ENCODE measurements at places on chromosomes 1 and 21. TPM values are rescaled to one million over a fixed set of nuclear protein-coding genes. Genes with fewer than 3 reads are reported as not detected.

GRCh38 chr1:201016211-201016651 lies 7.3 kb downstream of the KIF21B start:
- peak; percentile 92 for DNase-seq

DNA sequence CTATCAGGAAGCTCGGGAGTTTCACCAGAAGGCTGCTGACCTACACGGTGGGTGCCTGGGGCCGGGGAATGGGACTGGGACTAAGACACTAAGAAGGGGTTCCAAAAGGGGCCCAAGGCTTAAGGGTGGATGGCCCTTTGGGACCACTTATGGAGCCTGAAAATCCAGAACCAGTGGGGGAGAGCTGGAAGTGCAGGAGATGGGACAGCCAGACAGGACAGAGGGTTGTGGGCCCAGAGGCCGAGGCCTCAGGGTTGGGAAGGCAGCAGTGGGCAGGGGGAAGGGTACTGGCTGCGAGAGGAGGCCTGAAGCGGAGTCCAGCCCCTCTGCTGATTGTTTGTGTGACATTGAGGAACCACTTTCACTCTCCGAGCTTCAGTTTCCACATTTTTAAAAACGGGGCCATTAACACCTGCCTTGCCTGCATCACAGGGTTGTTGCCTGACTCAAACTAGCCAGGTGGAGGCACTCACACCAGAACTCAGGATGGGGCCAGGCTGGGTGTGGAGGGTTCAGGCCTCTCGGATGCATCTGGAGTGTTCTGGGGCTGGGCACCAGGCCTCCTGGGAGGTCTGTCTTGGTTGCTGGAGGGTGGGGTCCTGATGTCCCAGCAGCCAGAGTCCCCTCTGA lies 3.0 kb downstream of the TTC24 start:
- no peak for DNase-seq

DNA sequence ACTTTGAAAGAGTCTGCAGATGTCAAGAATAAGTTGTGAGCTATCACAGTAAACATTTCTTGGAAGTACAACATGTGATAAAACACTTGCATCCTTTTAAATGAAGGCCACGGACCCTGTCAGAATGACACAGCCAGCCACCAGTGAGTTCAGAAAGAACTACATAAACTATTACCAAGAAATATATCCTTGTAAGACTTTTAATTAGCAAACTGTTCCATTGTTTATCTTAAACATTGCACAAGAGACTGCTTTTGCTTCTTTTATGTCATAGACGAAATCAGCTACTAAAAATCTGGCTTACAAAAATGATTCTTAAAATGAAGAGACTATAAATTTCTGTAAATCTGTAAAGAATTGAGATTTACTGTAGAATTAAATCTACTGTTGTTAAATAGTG lies 17.9 kb downstream of the LRRC7 start:
- DNase-seq, result no peak

DNA sequence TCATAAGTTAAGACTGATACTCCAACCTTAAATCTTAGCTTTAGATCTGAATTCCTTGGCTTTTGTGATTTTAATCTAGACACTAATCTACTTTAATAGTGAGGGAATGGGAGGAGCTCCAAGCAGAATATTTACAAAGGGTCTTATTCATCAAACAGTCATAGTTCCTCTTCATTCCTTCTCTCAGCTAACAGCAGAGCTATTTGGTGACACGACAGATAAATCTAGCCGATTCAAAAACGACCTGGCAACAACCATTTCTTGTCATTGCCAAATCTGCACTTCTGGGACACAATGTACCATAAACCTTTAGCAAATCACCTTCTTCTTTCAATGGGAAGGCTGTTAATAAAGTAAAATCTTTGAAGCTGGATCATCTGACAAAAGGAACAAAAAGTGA lies 52.8 kb upstream of the FOXD3 start:
- DNase-seq, result no peak

- peak; percentile 39 for DNase-seq
Measured at GRCh38 chr1:95368178-95368577, 134.2 kb downstream of the RWDD3 start.

DNA sequence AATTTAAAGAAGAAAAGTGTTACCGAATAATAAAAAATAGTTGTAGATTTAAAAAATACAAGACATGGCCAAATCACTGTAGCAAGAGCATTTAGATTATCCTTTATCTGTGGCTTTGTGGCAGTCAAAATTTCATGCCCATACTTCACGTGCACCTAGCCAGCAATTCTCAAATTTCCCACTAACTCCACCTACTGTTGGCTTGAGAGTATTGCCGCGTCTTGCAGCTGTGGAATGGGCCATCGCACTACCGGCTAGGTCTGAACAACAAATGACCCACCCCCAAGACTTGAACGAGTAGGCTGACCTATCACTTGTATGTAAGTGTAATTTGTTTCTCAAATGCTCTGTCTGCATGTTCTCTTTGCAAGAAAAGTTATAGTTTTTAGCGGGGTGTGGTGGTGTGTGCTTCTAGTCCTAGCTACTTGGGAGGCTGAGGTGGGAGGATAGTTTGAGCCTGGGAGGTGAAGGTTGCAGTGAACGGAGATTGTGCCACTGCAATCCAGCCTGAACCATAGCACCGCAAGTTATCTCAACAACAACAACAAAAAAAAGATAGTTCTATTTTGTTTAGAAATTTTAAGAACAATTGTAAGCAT lies 4.1 kb downstream of the KRTAP13-4 start:
- DNase-seq, result peak; percentile 30

- DNase-seq, result peak; percentile 42
Measured at GRCh38 chr1:37474697-37475379, 458 bp downstream of the ZC3H12A start.

DNA sequence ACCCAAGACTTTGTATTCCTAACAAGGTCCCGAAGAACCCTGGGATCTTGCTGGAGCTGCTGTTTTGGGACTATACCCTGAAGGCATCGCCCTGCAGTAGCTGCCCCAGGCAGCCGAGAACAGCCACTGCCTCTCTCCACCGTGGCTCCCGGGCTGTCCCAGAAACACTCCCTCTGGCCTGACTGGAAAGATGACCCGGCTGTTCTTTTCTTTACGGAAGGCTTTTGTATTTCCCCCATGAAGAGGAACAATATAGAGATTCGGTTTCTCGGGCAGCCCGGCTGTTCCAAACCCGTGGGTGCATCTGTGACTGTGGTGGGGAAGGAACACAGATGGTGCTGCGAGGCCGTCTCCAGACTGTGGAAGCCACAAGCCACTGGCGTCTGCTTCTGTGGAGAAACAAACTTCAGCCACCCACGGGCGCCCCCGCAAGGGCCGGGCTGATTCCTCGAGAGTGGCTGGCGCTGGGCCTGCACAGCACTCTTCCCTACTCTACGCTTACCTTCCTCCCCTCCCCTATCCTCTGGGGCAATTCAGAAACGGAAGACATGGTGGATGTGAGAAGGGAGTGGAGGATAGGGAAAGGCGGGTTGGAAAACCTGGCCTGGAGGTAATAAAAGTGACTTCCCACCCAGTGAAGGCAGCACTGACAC lies 33.7 kb upstream of the VASH2 start:
- peak; percentile 63 for DNase-seq

GRCh38 chr1:46487818-46488218 lies 1.8 kb upstream of the DMBX1 start:
- no peak for DNase-seq

GRCh38 chr1:183188240-183188639 lies 2.2 kb downstream of the LAMC2 start:
- no peak for DNase-seq

- no peak for DNase-seq
Measured at GRCh38 chr1:204709960-204710912, 24.7 kb upstream of the LRRN2 start.

DNA sequence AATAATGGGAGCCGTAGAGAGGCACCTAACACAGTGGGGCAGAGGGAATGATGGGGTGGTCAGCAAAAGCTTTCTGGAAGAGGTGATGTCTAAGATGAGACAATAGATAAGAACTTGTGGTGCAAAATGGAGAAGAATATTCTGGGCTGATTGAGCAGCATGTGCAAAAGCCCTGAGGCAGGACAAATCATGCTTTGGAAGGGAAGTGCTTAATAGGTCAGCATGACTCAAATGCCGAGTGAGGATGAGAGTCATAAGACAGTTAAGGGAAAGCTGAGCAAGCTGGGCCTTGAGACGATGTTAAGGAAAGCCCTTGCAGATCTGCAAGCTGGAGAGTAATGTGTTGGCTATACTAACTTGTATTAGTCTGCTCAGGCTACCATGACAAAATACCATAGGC lies 37.3 kb upstream of the ASB17 start:
- no peak for DNase-seq

- no peak for DNase-seq
Measured at GRCh38 chr21:46069166-46069565, 28.7 kb upstream of the COL6A2 start.

- DNase-seq, result peak; percentile 53
Measured at GRCh38 chr1:164937291-164937690, 378.3 kb downstream of the PBX1 start.

DNA sequence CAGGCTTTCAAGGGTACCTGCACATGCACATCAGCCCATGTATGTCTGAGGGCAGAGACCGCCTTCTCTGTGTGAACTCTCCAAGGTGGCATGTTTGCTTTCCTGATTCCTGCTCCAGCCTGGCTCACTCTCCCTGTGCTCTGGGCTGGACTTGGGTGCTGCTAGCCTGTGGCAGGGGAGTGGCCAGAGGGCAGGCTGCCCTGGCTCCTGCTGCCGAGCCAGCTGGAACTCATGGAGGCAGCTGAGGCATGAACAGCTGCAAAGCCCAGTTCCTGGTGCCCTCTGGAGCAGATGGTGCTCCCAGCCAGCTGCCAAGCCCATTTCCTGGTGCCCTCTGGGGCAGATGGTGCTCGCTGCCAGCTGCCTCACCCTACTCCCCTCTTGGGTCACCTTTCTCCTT lies 7.6 kb downstream of the UBL4B start:
- DNase-seq, result peak; percentile 25

- no peak for DNase-seq
Measured at GRCh38 chr1:56780826-56781225, 38.4 kb downstream of the FYB2 start.

DNA sequence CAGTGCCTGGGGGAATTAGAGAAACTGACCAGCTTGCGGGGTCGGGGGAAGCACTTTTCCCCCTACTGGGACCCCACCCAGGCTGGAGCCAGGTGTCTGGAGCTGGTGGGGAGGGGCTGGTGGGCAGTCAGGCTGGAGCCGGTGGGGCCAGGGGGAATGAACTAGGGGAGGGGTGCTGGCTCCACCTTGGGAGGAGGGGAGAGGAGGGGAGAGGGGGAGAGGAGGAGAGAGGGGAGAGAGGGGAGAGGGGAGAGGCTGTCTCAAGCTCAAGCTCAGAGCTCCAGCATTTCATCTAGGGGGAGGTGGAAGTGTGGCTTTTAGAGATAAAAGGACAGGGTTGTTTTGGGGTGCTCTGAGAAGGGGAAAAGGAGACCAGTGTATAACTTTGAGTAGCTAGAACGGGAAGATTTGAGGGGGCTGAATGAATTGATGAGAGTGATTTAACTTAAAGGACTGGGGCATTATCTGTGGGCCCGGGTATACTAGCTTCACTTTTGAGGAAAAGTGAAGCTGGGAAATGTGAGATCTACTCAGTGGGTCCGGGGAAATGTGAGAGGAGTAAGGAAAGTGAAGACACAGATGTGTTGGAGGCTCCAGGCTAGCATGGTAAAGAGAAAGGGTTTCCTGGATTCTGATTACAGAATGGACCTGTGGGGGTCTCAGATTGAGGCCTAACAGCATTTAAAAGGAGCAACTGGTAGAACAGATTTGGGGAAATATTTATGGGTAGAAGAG lies 2.8 kb downstream of the EFNA1 start:
- no peak for DNase-seq

DNA sequence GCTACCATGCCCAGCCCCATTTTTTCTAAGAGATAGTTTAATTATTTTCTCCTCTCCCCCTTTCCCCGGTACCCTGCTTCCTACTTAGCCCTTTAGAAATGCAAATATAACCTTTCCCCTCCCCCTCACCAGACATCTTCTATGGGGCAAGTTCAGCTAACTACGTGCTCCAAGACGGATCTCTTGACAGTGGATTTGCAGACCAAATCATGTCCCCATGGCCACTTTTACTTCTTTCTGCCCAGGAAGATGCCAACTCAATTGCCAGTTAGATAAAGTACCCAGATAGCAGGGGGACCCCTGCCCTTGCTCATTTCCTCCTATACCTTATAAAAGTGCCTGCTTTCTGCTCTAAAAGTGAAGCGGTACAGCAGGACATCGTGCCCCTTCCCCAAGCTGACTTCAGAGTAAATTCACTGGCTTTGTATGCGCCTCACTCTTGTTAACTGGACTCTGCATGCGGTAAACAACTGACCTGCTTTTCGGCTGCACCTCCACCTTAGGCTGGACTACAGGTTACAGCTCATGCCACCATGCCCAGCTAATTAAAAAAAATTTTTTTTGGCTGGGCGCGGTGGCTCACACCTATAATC lies 7.4 kb downstream of the DNAJC11 start:
- no peak for DNase-seq

- no peak for DNase-seq
Measured at GRCh38 chr1:206812471-206812870, 40.2 kb upstream of the IL10 start.

- peak; percentile 15 for DNase-seq
Measured at GRCh38 chr21:37028570-37028969, 22.1 kb downstream of the RIPPLY3 start.

DNA sequence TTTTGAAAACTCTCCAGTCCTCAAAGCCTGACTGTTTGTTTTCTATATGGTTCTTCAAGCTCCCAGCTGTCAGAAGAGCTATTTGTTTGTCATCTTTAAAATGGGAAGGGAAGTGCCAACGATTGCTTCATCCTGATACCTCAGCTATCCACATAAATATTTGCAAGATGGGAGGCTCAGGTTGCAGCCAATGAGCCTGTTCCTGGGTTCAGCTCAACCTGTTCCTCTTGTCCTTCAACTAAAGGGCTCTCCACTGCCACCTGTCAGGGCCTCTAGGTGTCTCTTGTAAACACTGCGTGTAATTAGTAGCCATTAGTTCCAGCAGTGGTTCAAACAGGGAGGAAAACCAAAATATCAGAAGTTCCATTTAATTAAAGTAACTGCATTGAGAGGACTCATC lies 445.1 kb downstream of the AJAP1 start:
- peak; percentile 28 for DNase-seq

- no peak for DNase-seq
Measured at GRCh38 chr1:232562855-232563510, 67.0 kb downstream of the SIPA1L2 start.

GRCh38 chr1:33791251-33791650 lies 72.6 kb upstream of the HMGB4 start:
- no peak for DNase-seq

- DNase-seq, result no peak
Measured at GRCh38 chr1:89688607-89689006, 55.7 kb downstream of the LRRC8C start.

PTPRC gene
- 17.1 TPM for total RNA-seq

RHOU gene
- total RNA-seq, result 19.2 TPM

CA6 gene
- total RNA-seq, result 1.0 TPM

NBPF19 gene
- total RNA-seq, result 22.2 TPM

SPAG17 gene
- 1.1 TPM for total RNA-seq

SDHC gene
- 41.9 TPM for total RNA-seq

Data from tongue (tissue), 3 donors.